Activated naive CD4-positive, alpha-beta T cell treated with anti-CD3 and anti-CD28 coated beads, Interleukin-2, amount 50 U/mL, for 16 hours (primary cell): ENCODE measurements at places on chromosomes 13 and 19.

GRCh38 chr19:30428844-30429243 lies 56.7 kb downstream of the ZNF536 start:
- DNase-seq = no peak

GRCh38 chr19:15161028-15161984 lies 39.5 kb downstream of the NOTCH3 start:
- no peak for DNase-seq

- no peak for DNase-seq
Observed at GRCh38 chr19:854549-854948, 2.4 kb downstream of the ELANE start.

DNA sequence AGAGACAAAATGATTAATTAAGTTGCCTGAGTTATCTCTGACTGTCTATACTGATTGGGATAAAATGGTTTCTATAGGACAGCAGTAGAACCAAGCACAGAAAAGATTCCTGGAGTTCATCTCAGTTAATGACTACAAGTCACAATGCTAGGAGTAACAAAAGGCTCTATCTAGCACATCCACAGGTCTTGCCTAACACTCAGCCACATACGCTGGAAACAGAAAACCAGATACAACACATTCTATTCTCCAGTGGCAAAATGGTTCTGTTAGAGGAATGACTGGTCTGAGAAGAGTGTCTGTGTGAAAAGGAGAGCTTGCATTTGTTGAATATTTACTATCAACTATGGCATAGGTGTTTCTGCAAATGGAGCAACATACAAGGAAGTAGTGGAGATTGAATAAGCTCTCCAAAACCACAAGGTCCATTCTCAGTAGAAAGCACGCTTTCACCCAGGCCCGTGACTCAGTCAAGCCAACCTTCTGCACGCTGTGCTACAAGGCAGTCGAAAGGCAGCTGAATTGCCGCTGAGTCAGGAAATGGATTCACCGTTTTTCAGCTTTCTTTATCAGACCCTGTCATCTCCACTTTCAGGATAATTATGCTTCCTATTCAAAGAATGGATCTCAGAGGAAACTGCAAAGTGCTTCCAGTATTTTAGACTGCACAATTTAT lies 761.5 kb downstream of the EFNB2 start:
- DNase-seq = no peak

DNA sequence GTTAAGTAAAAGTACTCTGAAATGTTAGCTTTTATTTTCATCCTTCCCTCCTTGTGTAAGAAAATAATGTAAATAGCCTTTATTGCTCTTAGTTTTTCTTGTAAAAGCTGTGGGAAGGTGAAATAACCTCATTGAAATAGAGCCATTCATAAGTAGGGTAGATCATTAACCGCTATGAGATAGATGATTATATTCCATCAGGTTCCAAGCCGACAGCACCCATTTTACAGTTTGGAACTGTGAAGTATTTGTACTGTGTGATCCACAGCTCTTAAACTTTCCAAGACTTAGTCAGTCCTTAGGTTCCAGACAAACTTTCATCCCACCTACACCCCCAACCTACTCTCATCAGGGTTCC lies 216.5 kb downstream of the TSHZ3 start:
- DNase-seq = no peak

- no peak for DNase-seq
Observed at GRCh38 chr13:102141625-102142472, 260.0 kb downstream of the FGF14 start.

DNA sequence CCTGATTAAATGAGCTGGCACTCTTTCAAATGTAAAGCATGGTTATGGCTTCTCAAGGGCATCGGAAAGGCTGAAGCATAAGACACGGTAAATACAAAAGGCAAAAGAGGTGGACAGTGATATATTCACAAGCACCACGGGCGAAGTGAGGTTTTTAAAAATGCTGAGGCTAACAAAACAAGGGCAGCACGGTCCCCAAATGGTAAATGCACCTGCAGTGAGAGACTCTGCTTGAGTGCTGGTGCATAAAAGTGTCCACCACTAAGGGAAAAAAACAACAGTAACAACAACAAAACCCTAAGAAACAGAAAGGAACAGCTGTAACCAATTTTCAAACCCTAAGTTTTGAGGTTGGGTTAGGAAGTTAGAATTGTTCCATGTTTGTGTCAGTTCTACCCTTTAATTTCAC lies 234.9 kb downstream of the PCDH9 start:
- DNase-seq = no peak

GRCh38 chr19:49331616-49332055 lies 3.6 kb upstream of the CD37 start:
- DNase-seq = peak; percentile 63

GRCh38 chr13:31201341-31202031 lies 1.7 kb downstream of the B3GLCT start:
- DNase-seq = no peak

- no peak for DNase-seq
Observed at GRCh38 chr13:28542804-28543203, 47.9 kb upstream of the FLT1 start.

DNA sequence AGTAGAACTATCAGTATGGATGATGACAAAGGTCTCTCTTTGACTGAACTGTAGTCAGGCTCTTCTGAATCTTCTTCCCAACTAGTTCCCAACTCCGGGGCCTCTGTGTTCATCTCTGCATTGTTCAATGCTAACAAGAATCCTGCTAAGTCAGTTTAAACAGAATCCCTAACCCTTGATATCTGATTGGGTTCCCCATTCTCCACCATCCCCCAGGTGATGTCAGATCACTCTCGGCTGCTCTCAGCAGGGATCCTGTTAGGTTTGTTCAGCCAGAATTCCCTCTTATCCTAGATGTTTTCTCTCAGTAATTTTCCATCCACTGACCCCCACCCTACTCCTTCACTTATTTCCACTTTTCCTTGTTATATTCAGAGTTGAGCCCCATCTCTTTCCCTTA lies 223.6 kb downstream of the RGCC start:
- DNase-seq = no peak

DNA sequence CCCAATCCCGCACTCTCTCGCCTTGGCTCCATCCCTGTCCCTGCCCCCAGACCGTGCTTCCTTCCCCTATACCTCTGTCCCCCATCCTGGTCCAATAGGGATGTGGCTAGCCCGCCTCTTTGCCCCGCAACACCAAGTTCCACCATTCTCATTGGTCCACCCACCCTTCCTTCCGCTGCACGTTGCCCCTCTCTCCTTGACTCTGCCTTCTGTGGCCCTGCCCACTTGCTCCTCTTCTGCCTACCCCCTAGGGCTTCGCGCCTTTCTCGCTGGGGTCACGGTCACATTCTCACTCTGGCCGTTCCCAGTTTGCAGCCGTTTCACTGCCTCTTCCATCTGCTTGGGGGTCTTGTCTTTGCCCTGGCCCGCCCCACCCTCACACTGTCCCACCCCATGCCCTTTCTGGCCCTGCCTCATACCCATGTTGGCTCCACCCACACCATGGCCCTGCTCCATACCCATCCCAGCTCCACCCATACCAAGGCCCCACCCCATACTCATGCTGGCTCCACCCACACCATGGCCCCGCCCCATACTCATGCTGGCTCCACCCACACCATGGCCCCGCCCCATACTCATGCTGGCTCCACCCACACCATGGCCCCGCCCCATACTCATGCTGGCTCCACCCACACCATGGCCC lies 4.5 kb upstream of the ARHGAP45 start:
- no peak for DNase-seq

DNA sequence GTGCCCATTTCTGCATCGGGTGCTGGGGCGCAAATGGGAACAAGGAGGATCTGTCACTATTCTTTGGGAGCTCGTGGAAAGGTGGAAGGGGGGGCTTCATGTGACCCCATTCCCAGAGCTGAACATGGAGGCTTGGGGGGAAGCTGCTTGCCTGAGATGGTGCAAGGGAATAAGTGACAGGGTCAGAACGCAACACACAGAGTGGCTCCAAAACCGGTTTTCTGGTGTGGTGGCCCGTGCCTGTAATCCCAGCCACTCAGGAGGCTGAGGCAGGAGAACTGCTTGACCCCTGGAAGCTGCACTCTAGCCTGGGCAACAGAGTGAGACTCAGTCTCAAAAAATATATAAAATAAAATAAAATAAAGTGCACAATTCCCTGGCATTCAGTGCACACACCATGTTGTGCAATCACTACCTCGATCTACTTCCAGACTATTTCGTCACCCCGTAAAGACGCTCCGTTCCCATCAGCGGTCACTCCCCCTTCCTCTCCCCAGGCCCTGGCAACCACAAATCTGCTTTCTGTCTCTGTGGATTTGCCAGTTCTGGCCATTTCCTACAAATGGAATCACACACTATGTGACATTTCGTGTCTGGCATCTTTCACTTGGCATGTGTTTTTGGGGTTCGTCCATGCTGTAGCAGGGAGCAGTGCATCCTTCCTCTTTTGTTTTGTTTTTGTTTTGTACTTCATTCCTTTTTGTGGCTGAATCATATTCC lies 18.2 kb upstream of the COMP start:
- DNase-seq = no peak

DNA sequence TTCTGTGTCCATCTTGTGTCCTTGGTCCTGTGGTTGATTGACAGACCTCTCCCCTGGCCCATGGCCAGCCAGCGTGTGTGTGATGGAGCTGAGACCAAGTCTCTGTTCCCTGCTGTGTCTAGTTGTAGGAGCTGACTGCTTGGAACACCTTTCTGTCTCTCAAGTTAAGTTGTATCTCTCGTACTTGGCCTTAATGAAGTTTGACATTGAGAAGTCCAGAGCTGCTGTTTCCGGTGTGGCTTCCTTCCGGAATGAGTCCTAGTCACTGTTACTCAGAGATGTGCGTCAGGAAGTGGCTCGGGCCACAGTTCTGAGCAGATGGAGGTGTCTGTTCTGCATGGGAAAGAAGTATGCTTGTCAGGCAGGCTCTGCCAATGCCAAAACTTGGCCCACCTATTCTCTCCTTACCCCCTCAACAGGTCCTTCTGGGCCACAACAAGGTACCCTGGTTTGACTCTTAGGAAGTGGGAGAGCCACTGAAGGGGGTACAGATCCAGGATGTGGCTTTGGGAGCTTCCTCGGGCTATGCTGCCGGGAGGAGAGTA lies 54.3 kb downstream of the GATAD2A start:
- peak; percentile 54 for DNase-seq

DNA sequence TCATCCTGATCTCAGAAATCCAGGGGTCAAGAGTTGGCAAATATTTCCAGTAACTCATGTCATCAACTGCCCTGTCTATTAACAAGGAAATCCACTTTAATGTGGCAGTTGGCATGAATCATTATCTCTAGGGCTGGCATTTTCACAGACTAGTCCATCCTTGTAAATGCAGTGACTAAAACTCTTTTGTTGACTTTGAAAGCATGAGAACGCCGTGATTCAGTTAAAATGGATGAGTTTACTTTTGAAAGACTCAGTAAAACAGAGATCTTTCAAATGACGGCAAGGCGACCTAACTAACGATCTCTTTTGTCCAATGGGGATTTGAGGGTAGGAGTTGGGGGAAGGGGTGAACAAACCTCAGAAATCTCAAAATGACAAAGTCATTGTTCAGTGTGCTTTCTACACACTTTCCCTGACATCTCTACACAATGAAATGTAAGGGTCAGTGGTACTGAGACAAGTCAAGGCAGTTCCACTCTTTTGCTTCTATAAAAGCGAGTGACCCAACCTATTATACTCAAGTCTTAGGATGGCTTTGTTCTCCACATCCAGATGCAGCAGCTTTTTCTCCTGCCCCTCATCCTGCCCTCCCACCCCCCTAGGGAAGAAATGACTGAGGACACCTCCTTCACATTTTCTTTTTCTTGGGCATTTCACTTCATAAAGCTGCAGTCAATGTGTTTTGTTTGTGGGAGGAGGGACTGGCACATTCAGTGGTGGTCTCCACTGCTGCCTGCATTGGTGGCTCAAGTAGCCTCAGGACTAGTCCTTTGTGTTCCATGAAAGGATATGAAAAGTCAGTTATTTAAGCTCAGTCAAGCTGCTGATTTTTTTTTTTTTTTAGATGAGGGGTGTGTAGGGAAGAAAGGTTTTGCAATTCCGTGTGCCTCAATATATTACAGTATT lies 200.5 kb downstream of the ABCC4 start:
- DNase-seq = no peak

- no peak for DNase-seq
Observed at GRCh38 chr19:56760842-56761241, 79.7 kb downstream of the PEG3 start.

GRCh38 chr13:98796798-98797197 lies 44.3 kb upstream of the SLC15A1 start:
- DNase-seq = no peak

GRCh38 chr13:99294958-99295357 lies 12.2 kb downstream of the GPR183 start:
- no peak for DNase-seq

DNA sequence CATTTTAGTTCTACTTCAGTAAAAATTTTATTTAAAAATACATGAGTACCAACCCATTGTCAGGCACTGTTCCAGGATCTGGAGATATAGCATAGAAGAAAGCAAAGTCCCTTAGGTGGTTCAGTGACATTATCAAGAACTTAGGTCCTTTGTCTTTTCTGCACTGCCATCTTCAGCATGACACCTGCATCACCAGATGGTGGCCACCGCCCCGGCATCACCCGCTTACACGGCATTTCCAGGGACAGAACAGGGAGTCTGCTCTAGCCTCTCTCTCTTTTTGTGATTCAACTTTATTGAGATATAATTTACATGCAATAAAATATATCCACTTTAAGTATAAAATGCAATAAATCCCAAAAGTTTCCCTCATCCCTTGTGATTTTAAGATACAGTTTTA lies 23.5 kb downstream of the DYRK1B start:
- DNase-seq = no peak

GRCh38 chr19:38900743-38901190 lies 998 bp downstream of the NFKBIB start:
- no peak for DNase-seq

DNA sequence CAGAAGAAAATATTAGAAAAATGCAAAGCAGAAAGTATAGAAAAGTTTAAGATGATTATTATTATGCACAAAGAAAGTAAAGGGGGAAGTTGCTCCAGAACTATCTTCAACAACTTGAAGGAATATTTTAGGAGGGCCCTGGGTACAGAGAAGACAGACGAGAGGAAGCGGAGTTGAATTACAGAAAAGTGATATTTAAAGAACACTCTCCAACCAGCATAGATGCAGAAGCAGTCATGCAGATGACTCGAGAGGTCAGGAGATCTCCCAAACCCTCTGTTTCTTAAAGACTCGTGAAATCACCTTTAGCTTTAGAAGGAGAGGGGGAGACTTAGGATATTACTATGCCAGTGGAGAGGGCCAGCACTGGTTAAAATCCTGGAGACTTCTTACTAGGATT lies 8.5 kb upstream of the SHISA2 start:
- no peak for DNase-seq

DNA sequence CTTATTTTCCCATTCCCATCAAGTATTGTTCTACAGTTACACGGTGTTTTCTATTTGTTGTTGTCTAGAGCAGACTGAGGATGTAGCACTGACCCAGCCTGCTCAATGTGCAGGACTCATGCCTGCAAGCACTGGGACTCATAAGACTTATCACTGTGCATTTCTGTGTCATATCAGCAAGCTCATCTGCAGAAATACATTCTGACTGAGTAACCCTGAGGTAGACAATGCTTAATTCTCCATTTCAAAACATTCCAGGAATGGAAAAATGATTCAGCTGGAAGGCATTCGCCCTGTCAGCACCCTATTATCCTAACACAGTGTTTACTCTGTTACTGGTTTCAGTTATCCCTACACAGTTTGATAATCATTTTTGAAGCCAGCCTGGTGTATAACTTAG lies 2506.4 kb downstream of the PCDH9 start:
- no peak for DNase-seq

- no peak for DNase-seq
Observed at GRCh38 chr13:101146101-101146898, 270.0 kb downstream of the NALCN start.
